D721Med (cell line): ENCODE measurements at places on chromosomes 5 and 9.

DNA sequence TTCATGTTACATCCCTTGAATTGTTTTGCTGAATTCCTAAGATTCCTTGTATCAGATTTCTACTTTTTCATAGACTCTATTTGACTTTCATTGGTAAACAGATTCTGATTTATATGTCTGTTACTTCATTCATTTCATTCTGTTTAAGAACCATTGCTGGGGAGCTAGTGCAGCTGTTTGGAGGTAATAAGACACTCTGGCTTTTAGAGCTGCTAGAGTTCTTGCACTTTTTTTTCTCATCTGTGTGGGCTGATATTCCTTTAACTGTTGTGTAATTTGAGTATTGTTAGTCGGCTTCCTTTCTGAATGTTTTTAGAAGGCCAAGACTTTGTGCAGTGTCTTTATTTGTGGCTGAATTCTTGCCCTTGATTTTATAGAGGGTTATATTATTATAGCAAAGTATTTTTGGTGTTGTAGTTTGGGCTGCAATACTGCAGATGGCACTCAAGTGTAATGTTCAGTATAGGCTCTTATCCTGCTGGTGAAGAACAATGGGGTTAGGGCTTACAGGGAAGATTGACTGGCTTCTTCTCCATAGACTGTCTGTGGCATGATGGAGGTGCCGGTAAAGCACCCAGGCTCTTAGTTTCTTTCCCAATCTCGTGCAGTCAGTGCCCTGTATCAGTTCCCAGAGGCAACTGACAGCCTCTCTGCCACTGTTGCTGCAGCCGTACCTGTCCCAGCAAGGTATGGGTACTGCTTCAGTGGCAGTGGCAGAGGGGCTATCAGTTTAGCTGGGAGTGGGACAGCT, 162.2 kb downstream of the OXCT1 start:
- DNase-seq = no peak

DNA sequence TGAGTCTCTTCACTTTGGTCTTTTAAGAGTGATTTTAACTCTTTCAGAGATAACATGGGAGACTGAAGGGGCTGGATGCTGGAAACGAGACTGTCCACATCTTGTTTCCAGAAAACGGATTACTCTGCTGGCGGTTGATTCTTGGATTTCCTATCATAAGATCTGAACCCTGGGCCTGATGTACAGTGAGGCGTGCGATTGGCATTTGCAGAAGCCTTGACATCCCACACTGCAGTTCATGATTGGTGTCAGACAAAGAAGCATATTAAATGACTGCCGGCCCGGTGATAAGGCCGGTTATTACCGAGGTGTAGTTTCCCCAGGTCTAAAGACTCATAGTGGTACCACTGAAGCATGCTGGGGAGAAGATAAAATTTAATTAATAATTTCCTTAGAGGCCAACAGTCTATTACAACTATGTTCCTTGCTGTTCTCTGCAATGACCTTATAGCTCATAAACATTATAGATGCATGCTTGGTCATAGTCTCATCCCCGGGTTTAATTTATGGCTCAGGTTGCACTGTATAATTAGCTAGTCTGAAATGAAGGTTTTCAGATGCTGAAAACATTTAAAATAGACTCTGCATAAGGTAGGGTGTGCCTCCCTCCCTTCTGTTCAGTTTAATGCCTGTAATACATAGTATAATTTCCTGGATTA, 99.2 kb downstream of the PPP2R2B start:
- DNase-seq = no peak

- no peak for DNase-seq
Observed at GRCh38 chr5:82564963-82565362, 286.8 kb upstream of the RPS23 start.

- no peak for DNase-seq
Observed at GRCh38 chr5:612498-613424, 621 bp downstream of the CEP72 start.

DNA sequence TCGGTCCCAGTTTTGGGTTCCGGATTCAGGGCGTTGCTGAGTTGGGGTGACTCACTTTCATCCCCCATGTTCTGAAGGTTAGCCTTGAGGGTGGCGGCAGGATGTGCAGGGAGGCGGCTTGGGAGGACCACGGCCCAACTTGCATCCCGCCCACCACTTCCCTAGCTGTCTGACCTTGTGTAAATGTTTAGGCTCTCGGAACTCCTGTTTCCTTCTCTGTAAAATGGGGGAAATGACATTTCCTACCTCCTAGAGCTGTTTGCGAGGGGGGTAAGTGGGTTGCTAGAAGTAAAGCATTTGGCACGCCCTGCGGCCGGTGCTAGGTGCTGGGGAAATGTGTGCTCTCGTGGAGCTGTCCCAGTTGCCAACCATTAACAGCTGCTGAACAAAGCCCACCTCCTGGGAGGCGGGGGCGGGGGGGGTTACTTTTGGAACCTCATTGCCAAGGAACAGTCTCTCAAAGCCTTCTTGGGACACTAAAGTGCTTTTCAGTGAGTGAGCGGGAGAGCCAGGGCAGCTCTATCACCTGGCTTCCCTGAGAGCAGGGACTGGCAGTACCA, 27.5 kb downstream of the PTGES2 start:
- no peak for DNase-seq
